ENCODE measurements at places on chromosomes 1 and 21. TPM values are rescaled to one million over a fixed set of nuclear protein-coding genes. Genes with fewer than 3 reads are reported as not detected.
A peak's percentile ranks its signal among the peaks of the same experiment; 100 is the strongest.

GRCh38 chr1:51340380-51340779, 10.0 kb upstream of the TTC39A start:
- no peak for DNase-seq

DNA sequence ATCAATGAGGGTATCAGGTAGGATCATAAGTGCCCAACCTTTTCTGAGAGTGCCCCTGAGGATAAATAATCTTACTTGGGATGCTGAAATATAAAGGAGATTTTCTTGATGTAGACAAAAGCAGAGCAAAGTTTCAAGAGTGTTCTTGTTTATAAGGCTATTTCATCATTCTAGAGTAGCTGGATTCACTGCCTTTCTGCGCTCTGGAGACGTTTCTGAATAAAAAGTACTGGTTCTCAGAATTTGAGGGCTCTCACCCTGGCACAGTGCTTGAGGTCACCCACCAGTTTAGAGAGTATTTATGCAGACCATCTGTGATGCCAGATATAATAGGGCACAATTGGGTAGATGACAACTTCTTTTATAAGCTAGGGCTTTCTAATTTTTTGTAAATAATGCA, 103.3 kb downstream of the GDAP2 start:
- DNase-seq = no peak

DNA sequence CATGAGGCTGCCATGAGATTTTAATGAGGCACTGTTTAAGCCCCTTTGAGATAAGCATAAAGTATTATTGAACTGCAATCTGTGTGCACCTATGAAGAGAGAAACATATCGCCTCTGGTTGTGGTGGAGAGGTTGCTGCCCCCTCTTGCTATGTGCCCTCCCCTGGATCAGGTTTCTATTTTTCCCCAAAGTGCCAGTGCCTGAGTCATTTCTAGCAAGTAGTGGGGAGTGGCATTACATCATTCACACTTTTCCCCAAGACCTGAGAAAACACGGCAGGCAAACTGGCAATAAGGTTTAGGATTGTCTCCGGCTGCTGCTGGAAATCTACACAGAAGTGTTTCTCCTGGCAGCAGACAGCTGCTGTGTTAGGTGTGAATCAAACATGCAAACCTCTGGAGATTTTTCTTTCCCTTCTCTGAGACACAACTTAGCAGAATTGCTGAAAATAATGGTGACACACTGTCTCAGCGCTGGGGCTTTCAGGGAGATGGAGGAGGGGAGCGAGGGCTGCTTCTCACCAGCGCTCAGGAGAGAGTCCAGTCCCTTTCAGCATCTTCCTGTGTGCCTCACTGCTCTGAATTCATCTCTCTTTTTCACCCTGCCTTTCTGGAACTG, 13.7 kb upstream of the RGS16 start:
- no peak for DNase-seq

DNA sequence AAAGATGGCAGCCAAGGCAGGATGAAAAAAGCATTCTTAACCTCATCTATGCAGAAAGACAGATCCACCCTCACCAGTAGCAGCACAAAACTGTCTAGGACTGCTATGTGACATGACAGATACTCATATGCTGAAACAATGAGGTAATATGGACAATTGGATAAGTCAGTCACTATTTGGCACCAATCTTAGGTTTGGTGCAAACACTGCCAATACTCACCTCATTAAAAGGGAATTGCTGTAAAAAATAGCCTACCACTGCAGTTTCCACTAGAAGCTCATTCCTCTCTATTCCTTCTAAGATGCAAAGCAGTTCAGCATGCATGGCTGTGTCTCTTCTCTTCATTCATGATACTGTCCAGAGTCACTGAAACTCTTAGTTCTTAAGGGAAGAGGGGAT, 91.7 kb downstream of the TBX15 start:
- no peak for DNase-seq

SELL gene
- 3.6 TPM for polyA plus RNA-seq

KIF14 gene
- 7.1 TPM for polyA plus RNA-seq

RIPK4 gene
- 1.1 TPM for polyA plus RNA-seq

- no peak for DNase-seq
Measured at GRCh38 chr1:57122031-57122430, 156.2 kb upstream of the C8B start.

- peak; percentile 10 for DNase-seq
Measured at GRCh38 chr1:91997607-91998195, 32.1 kb upstream of the EPHX4 start.

- DNase-seq = no peak
Measured at GRCh38 chr1:90731382-90732050, 14.4 kb upstream of the BARHL2 start.

IL22RA1 gene
- 0.11 TPM for polyA plus RNA-seq

DNA sequence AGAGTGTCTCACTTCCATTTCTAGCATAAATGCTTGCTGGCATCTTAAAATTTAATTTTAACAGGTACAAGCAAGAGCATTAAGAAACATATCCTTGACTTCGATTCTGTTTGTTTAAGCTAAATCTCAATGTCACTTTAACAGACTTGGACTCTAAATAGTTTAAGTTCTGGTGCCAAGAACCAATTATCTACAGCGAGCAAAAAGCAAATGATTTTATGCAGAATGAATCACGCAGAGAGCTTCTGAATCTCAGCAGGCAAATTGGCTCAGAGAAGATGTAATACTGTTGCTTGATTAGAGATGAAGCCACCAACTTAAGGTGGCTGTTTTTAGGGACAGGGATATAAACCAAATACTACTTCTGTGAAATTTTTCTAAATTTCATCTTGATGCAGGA, 117.0 kb upstream of the PLD5 start:
- DNase-seq = no peak

- DNase-seq = no peak
Measured at GRCh38 chr1:115063228-115063901, 25.9 kb downstream of the TSPAN2 start.

DNA sequence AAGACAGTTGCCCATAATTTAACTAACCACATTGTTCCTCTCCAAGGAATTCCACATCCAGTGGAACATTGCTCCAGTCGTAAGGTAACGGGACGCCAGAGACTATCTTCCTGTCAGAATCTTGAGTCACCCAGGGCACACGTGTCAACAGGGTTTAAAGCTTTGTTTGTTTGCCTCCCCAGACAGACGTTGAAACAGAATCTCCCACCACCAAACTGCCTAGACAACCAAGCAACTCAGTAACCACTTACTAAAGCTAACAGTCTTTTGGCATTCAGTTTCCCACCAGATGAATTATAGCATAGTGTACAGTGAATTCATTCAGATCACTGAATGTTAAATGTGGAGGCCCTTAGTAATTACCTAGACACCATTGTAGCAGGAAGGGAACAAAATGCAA, 439.5 kb downstream of the PLPP3 start:
- DNase-seq = no peak

IL10 gene
- polyA plus RNA-seq = not detected

DNA sequence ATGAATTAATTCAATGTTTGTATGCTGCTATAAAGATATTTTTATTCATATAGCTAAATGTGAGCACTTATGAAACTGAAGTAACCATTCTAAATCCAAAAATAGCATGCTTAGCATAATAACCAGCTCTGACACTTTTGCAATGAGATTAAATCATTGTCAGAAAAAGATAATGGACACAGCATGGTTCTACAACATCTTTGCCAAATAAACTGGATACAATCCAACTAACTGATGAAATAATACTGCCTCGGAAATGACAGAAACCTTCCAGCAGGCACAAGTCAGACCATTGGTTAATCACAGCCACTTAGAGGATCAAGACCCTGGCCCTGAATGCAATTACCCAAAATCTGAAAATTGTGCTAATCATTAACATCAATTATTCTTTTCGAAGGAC, 592.7 kb upstream of the ADGRL4 start:
- DNase-seq = no peak

KRTAP6-1 gene
- not detected for polyA plus RNA-seq

GRCh38 chr1:92342401-92342800, 43.5 kb downstream of the RPAP2 start:
- DNase-seq = no peak

- DNase-seq = no peak
Measured at GRCh38 chr1:214326406-214326805, 45.4 kb downstream of the SMYD2 start.
